ENCODE measurements at places on chromosomes 5 and 9.

- DNase-seq = no peak
Measured at GRCh38 chr5:119080936-119081335, 10.0 kb downstream of the DMXL1 start.

DNA sequence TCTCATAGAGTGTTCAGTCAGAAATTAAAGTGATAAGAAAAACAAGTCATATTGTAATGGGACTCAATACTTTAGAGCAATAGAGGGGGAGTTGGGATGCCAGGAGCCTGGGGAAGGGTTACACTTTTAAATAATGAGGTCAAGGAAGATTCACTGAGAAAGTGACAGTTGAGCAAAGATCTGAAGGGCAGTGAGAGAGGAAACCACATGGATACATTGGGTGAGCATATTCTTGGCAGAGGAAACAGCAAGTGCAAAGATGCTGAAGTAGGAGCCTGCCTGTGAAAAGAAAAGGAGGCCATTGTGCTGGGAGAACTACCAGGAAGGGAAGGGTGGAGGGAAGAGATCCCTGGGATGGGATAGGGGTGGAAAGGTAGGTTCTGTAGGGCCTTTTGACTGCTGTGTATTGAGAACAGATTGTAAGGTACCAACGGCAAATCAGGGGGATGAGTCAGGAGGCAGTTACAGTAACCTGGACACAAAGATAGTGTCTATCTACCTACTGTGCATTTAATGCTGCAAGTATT, 79.4 kb downstream of the PAM start:
- DNase-seq = no peak

- no peak for DNase-seq
Measured at GRCh38 chr5:57316798-57317327, 143.0 kb downstream of the GPBP1 start.

- DNase-seq = no peak
Measured at GRCh38 chr5:134438721-134439123, 27.0 kb upstream of the CDKN2AIPNL start.

DNA sequence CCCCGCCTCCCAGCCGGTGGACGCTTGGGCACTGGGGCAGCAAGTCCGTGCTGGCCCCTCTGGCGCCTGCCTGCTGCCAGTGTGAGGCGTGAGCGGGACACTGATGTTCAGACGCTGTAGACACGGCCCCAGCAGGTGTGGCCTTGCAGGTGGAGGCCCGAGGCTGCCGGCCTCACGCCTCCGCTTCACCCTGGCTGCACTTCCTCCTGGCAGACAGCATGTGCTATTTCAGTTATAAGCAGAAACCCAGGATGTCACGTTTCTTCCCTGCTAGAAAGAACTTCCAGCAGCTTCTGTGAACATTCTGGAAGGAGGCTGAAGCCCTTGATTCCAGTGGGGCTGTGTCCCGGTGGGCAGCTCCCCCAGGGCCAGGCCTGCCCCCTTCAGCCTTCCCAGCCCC, 114.8 kb upstream of the FCN2 start:
- no peak for DNase-seq

DNA sequence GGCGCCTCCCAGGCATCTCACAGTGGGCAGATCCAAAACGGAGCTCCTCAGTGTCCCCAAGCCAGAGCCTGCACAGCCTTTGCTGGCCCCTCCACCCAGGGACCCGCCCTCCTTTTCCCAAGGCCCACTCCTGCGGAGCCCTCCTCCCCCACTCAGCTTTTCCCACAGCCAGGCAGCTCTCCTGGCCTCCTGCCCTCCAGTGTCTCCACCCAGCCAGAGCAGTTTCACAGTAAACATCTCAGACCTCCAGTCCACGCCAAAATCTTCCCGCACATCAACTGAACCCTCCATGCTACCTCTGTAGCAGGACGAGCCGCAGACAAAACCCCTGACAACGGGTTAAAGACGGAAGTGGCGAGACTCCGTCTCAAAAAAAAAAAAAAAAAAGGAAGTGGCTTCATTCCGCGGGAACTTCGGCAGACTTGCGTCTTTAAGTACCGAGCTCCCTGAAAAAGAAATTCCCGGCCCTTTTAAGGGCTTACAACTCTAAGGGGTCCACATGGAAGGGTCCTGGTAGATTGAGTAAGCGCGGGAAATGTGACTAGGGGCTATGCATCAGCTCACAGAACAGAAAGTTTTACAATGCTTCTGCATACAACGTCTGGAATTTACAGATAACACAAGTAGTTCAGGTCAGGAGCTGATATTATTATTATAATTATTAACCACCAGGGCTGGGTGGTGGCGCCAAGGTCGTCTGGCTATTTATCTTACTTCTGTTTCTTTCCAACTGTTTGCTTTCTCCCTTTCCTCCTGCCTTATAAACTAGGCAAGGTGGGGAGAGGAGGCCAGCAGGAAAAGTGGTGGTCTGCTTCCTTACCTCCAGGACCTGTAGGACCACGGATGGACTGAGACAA, 11.4 kb upstream of the GRIN1 start:
- DNase-seq = peak; percentile 53

DNA sequence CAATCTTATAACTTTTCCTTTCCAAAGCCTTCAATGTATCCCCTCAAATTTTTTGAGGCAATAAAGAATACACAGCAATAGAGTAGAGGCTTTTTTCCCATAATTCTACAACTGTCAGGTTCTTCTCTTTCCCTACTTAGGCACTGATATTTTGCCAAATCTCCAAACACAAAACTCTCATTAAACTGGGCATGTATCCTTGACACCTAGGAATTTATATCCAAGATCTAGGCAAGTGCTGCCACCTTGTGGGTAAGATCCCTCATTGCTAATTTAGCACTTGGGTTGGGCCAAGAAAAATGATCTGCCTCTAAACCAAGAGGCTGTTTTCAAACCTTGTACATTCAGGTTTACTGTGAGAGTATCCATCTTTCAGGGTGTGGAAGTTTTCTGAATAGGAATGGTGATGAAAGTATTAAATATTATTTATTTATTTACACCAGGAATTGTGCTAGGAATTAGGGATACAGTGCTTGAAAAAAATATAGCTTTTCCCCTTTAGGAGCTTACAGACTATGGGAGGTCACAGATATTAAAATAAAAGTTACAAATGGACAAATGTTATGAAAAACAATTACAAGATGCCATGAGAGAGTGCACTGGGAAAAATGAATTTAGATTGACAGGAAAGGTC, 17.6 kb downstream of the TSTD2 start:
- DNase-seq = peak; percentile 69

DNA sequence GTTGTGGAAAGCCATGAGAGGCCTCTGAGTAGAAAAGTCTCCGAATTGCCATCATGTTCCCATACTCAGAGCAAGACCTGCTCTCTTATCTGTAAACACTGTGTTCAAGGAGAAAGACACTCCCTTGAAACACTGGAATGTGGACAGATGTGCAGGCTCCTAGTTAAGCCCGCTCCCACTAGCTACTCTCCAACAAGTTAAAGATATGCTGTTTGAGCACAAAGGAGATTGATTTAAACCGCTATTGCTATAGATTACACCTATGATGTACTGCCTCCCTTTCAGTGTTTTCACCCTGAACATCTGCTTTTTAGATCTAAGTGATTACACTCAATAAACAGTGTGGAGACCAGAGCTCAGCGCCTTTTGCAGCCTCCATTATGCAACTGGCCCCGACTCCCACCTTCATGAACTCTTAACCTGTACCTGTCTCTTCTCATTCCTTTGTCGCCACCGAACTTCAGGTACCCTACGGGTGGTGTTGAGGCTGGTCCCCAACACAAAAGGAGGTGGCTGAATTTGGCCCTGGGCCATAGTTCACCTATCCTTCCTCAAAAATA, 47.5 kb downstream of the TMEM245 start:
- no peak for DNase-seq

DNA sequence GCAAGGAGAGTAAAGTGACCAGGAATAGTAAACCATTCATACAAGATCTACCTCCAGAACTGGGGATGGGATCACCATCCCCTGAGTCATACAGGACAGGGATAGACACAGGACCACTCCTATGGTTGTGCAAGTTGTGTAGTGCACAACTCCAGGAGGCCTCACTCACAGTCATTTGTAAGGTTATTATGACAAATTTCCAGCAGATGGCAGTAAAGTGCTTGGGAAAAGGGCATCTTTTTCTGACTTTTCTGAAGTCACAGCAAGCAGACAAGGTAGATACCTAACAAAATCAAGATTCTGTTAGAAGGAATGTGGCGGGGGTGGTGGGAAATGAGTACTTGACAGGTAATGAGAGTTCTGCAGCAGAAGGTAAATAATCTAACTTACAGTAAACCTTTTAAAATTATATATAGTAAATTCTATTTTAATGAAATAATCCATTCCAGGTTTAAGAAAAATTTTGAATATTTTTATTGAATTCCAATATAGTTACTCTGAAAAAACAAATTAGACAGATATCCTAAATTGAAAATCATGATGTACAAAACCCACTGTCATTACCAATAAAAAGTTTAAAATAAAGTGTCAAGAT, 16.7 kb upstream of the KIF27 start:
- peak; percentile 80 for DNase-seq

DNA sequence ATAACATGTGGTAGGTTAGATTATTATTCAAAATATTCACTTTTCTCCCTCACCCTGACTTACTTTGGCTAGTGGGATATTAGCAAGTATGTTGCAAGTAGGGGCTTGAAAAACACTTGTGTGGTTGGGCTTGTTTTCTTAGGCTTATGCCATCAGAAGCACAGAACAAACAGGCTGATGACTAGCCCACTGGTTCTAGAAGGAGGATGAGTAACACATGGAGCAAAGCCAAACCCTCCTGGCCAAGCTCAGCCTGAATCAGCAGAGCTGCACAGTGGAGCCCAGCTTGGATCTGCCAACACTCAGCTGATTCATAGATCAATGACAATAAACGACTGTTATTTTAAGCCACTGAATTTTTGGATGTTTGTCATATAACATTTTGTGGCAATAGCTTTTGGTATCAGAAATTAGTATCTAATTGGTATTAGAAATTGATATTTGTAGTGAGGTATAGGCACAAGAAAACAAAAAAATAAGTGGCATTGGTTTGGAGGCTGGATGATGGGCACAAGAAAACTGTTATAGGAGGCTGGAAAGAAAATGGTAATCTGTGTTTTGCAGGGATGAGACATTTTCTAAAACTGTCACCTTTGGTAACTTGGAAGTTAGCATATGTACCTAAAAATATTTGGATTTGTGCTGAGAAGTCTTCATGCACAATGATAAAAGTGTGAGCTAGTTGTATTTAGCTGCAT, 46.1 kb upstream of the ZBED3 start:
- DNase-seq = no peak

DNA sequence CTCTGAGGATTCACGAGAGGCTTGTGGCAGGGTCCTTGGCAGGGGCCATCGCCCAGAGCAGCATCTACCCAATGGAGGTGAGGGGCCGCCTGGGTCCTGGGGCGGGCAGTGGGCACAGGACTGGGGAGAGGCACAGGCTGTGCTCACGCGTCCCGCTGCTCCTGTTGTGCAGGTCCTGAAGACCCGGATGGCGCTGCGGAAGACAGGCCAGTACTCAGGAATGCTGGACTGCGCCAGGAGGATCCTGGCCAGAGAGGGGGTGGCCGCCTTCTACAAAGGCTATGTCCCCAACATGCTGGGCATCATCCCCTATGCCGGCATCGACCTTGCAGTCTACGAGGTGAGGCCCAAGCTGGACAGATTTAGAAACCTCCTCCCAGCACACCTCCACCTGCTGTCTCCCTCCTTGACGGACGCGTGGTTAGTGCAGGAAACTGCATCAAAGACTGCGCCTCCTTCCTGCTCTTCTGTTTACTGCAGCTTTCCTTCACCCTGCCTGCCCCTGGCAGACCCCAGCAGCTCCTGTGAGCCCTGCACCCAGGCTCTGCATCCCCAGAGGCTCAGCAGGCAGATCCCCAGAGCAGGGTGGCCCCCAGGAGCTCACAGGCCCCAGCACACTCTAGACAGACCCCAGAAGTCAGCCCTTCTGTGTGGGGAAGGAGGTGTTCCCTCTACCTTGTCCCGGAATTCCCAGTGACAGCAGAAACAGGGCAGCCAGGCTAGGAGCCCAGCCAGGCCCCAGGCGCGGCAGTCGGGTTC, 21.2 kb downstream of the PTGES2 start:
- no peak for DNase-seq

- DNase-seq = no peak
Measured at GRCh38 chr9:95985440-95986055, 110.1 kb downstream of the ERCC6L2 start.

GRCh38 chr9:81693671-81694378, 4.5 kb upstream of the TLE1 start:
- DNase-seq = no peak

- no peak for DNase-seq
Measured at GRCh38 chr5:82359272-82359671, 81.1 kb upstream of the RPS23 start.

DNA sequence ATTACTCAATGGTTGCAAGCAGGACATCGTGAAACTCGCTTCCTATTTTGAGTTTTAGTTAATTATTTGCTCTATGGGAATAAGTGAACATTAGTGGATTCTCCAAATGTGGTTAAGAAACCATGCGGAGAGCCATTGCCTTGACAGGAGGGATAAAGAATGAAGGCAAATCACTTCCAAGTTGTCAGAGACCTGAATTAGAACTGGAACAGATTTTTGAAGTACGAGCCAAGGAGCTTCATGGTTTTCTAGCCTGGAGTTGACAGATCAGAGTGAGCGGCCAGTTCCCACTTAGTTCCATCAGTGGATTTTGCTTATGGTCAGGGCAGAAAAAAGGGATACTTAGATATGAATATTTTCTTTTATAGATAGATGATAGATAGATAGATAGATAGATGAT, 171.4 kb upstream of the CDH10 start:
- DNase-seq = no peak

DNA sequence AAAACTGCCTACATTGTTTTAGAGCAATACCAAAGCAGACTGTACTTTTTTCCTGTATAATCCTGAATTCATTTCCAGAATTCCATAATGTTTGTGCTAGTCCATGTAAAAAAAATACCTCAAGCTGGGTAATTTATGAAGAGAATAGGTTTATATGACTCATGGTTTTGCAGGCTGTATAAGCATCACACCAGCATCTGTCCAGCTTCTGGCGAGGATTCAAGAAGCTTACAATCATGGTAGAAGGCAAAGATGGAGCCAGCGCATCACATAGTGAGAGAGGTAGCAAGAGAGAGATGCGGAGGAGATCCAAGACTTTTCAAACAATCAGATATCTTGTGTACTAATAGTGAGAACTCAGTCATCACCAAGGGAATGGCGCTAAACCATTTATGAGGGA, 280.3 kb upstream of the CDH9 start:
- no peak for DNase-seq

DNA sequence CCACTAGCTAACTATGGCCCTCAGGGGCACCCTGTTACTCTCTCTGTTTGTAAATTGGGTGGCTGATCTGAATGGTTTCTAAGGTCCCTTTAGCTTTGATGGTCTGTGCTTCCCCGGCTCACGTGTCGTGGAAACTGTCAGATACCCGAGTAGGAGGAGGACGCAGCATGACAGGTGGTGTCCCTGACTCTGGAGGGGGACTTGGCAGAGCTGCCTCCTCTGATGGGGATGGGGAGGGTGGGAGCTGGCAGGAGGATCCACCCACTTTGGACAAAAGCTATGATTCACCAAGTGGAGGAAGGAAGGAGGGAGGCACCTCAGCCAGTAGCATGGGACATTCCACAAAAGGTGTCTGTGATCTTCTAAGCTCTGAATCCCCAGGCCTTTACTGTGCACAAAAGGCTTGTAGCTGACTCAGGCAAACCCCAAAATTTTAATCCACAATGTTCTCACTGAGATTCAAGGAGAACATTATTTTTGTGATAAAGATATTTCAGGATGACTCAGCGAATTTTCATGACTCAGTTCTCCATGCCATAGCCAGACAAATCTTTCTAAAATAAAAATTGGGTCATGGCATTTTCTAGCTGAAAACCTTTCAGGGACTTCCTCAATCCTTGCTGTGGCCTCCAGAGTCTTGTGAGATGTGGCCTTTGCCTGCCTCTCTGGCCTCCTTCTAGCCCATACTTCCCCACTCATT, 131.0 kb upstream of the BRINP1 start:
- DNase-seq = no peak

- DNase-seq = no peak
Measured at GRCh38 chr5:129398026-129398678, 61.9 kb upstream of the ADAMTS19 start.
